ENCODE measurements at places on chromosomes 3 and 15.

DNA sequence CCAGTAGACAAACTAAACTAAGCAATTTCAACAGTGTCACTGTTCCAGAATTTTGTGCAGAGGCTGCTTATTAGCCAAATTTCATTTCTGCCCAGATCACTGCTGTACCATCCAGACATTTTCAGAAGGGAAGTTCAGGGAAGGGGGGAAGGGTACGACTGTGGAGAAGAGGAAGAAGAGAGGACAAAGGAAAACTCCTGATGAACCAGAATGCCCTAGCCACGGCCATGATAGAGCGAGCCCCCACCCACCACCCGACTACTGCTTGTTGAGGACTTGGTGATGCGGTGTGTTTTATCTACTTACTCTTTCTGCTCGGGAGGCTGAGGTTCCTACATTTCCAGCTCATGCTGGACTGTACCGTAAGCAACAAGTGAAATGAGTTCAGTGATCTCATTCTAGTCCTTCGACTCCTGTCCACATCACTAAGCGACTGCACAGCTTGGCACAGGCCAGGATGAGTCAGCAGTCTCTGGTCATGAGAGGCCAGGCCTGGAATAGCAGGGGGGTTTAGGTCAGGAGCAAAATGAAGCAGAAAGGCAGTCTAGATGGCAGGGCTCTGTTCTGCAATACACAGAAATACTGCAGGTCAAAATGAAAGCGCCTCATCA lies 330.8 kb downstream of the TIGIT start:
- DNase-seq, result no peak

DNA sequence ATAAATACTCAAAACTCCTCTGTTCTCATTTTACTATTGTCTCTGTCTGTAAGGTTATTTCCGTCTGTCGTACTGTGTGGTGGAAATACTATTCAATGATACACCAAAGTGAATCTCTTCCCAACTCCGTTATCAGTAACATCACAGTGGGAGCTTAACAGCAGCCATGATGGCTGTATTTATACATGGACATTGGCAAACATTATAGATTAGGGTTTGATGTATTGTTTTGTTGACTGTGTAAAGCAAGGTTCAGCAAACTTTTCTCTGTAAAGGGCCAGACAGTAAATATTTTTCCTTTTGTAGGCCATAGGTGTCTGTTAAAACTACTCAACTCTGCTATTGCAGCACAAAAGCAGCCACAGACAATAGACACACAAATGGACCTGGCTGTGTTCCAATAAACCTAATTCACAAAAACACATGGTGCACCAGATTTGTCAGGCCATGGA lies 23.2 kb downstream of the LIPC start:
- no peak for DNase-seq

DNA sequence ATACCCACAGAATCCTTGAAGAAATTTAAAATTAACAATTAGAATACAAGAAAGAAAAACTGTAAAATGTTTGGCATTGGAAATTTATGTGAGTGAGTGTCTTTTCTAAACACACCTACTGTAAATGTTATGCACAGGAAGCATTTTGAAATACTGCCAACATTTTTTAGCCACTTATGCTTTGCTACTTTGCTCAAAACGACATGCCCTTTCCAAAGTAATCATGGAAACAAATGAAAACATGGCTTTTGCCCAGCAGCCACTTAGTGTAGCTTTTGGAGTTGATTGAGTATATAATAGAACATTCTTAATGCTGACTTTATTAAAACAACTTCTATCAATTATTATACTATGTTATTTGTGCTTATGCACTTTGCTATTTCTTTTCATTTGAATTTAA lies 823.0 kb downstream of the CADM2 start:
- DNase-seq, result no peak

DNA sequence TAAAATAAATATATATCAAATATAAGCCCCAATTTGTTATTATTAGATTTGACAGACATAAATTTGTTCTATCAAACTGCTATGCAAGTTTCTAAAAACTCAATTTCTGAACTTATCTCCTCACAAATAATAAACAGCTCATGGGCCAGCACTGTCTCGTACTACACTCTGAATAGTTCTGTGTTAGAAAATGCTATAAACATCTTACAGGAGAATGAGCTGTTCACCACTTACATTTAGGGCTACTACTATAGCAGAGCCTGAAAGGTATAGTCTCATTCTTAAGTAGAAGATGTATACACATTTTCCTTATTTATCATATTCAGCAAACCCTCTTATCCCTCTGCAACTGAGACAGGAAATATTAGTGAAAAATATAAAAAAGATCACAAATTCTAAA lies 12.6 kb downstream of the SLC12A6 start:
- no peak for DNase-seq

DNA sequence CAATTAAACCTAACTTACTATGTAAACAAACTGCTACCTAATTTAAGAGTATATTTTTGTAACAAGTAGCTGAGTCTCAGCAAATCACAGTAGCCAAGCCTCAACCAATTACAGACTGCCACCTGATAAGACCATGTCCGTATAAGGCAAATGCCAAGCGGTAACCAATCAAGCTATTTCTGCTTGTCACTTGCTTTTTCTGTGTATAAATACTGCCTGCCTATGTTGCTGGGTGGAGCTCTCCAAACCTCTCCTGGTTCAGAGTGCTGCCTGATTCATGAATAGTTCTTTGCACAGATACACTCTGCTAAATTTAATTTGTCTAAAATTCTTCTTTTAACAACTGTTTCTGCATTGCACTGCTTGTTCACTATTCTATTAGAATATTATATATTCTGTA lies 42.6 kb downstream of the ZNF148 start:
- no peak for DNase-seq

- DNase-seq, result no peak
Measured at GRCh38 chr3:124345845-124346244, 353.9 kb upstream of the ROPN1 start.

DNA sequence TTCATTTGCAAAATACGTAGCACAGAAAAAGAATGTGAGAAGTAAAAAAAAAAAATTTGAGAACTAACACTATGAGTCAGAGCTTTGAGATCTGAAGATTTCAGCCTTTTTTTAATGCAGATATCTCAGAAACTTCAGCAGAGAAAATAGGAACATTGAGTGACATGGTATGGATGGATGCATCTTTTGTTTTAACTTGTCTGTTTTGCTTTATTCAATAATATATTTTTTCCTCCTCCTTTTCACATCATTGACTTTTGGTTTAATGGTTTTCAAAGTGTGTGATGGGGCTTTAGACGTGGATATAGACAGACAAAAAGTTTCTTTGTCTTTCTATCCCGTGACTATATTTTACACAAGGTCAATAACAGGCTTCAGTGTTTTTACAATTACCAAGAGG lies 426.7 kb upstream of the FRG2C start:
- DNase-seq, result no peak

- DNase-seq, result no peak
Measured at GRCh38 chr3:71316066-71316777, 267.3 kb downstream of the FOXP1 start.

GRCh38 chr3:184884359-184885017 lies 72.5 kb downstream of the VPS8 start:
- no peak for DNase-seq

DNA sequence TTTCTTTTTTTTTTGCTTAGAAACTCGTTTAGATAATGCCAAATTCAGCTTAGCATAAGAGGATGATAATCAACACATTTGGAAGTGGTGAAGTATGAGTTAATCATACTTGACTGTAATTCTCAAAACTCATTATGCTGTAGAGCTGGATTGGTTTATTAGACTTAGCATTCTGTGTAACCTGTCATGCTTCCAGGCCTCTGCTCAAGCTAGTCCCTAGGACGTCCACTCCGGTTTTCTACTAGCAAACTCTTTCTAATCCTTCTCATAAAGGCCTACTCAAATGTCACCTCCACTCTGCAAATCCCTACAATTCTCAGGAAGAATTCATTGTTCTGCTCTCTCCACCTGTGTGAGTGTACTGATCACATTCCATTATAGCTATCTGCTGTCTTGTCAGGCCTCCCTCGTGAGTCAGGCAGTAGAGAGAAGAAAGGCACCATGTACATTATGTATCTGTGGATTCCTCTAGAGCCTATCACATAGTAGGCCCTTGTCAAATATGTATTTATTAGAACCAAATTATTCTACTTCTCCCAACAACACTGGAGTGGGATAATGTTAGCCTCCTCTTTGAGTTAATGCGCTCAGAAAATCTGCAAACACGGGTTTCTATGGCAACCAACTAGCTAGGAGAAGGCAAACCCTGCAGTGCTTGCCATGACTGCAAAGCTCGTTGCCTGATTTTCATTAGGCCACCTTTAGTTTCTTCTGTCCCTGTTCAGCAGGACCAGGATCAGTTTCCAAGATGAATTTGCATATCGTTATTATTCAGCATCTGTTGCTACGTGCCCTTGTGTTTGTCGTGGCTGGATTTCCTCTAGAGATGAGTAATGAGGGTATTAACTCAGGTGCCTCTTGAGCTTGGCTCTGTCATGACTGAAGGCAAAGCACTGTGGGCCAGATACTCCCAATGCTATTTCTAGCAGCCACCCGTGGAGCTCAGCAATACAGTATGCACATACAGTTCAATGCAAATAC lies 30.7 kb downstream of the ATP13A5 start:
- no peak for DNase-seq

GRCh38 chr15:60389261-60390077 lies 8.3 kb downstream of the ANXA2 start:
- DNase-seq, result no peak

DNA sequence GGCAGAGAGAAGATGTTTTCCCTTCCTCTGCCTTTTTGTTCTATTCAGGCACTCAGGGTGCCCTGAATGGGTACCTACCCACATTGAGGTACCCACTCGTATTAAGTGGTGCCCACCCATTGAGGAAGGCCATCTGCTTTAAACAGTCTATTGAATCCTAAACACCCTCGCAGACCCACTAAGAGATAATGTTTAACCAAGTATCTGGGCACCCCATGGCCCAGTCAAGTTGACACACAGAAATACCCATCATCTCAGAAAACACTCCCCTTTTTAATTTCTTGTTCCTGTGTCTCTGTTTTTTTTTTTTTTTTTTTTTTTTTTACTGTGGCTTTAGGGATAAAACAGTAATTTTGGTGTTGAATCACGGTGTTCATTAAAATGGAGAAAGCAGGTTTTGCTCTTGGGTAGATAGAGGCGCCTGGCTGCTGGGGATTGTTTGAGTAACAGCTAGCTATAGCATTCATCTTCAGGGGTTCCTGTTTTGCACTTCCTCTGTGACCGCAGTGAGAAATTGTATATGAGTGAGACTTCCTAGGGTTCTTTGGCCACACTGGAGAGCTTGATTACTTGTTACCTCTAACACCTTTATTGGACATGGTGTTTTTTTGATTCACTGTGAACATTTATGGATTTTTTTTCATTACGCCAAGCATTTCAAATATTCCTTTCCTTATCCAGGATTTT lies 259.1 kb downstream of the PTPRG start:
- DNase-seq, result no peak

- DNase-seq, result no peak
Measured at GRCh38 chr15:35019404-35020327, 31.6 kb upstream of the ZNF770 start.

- DNase-seq, result no peak
Measured at GRCh38 chr15:29903785-29904464, 81.7 kb upstream of the TJP1 start.

- DNase-seq, result no peak
Measured at GRCh38 chr15:83626171-83626802, 27.6 kb upstream of the ADAMTSL3 start.

GRCh38 chr15:52259503-52259902 lies 36.1 kb downstream of the MYO5C start:
- DNase-seq, result no peak

DNA sequence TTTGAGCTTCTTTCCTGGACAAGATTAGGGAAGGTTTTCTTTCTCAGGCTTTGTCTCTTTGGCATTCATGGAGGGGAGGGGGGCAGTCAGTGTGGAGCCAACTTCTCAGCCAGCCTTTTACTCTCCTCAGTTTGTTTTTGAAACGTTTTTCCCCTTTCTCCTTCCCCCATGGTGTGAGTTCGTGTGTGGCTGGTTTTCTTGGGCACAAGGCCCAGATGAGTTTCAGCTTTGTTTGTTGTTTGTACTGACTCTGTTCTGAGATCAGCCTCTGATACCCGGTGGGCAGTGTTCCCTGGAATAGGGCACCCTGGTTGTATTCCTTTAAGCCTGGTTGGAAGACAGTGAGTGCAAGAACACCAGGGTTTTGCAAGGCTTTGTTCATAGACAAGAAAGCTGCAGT lies 168.2 kb upstream of the RARB start:
- DNase-seq, result no peak

DNA sequence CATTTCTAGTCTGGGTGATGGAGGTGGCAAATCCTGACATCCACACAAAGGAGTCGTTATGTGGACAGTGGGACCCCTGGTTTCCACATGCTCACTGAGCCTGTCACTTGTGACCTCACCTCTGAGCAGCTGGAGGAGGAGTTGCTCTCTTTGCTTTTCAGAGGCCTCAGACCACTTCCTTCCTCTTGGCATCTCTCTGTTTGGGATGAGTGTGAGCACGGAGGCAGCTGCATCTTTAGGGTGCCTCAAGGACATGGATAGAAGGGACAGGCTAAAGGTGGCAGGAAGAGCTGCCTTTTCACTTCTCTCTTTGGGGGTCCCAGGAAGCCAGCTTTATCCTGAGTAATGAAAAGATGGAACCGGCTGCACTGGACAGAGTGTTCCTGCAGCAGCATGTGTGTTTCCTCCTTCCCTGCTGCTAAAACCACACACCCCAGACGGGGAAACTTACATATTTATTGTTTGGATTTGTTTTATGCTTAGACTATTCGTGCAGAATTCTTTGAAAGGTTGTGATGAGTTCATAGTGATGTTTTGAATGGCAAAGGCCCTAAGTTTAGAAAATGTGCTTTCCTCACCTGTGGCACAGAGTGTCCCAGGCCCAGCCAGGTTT lies 31.8 kb downstream of the GPR171 start:
- DNase-seq, result no peak

- no peak for DNase-seq
Measured at GRCh38 chr3:183581496-183582155, 26.1 kb upstream of the KLHL6 start.

GRCh38 chr15:82850731-82851130 lies 41.3 kb downstream of the WHAMM start:
- DNase-seq, result no peak

DNA sequence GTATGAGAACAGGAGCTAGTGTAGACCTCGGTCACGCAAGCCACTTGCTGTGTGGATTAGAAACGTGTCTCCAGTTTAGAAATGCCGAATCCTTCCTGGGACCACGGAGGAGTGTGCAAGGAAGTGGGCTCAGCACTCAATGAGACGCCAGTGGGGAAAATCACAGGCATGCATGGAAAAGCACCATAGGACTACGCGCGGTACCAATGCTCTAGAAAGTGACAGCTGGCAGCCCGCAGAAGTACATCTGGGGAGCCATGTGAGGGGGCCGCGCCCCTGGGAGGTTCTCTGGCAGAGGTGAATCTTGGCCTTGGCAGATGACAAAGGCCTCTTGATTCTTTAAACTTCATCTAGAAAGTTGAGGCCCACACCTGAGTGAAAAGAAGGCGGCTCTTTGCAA lies 99.3 kb downstream of the LRRK1 start:
- DNase-seq, result no peak

- DNase-seq, result no peak
Measured at GRCh38 chr15:36798366-36798765, 218.9 kb downstream of the CDIN1 start.

GRCh38 chr3:154795582-154795981 lies 284.5 kb upstream of the MME start:
- DNase-seq, result no peak

Data from activated T-cell treated with anti-CD3 and anti-CD28 coated beads for 4 hours (primary cell).